ENCODE measurements at places on chromosomes 12 and 14. TPM values are rescaled to one million over a fixed set of nuclear protein-coding genes. Genes with fewer than 3 reads are reported as not detected.

GRCh38 chr12:32365473-32366064 lies 33.8 kb upstream of the FGD4 start:
- ATAC-seq: peak; percentile 57
- H3K36me3 ChIP-seq: no peaks in the 10 kb centered on the region
- no peak overlapping the region for H3K27ac ChIP-seq
- no peaks in the 10 kb centered on the region for H3K4me1 ChIP-seq
- H3K27me3 ChIP-seq: no peaks in the 10 kb centered on the region

GRCh38 chr12:48556631-48557030 lies 13.2 kb downstream of the LALBA start:
- no peaks in the 10 kb centered on the region for H3K36me3 ChIP-seq
- no peaks in the 10 kb centered on the region for H3K4me1 ChIP-seq
- H3K27me3 ChIP-seq: peaks cover 6% of the 10 kb centered on the region
- H3K4me3 ChIP-seq: no peak overlapping the region
- no peak overlapping the region for H3K27ac ChIP-seq

The KLRG1 gene
- total RNA-seq: 1.6 TPM

The LRP1-AS gene
- total RNA-seq: not detected

The BHLHE41 gene
- total RNA-seq: 21.9 TPM

- no peak overlapping the region for H3K27ac ChIP-seq
- ATAC-seq: no peak
- H3K36me3 ChIP-seq: no peaks in the 10 kb centered on the region
- no peaks in the 10 kb centered on the region for H3K4me1 ChIP-seq
- no peak overlapping the region for H3K4me3 ChIP-seq
- H3K27me3 ChIP-seq: no peaks in the 10 kb centered on the region
Measured at GRCh38 chr14:60756847-60757246, 22.3 kb downstream of the MNAT1 start.
